ENCODE measurements at places on chromosomes 7 and 10.
A peak's percentile ranks its signal among the peaks of the same experiment; 100 is the strongest.

DNA sequence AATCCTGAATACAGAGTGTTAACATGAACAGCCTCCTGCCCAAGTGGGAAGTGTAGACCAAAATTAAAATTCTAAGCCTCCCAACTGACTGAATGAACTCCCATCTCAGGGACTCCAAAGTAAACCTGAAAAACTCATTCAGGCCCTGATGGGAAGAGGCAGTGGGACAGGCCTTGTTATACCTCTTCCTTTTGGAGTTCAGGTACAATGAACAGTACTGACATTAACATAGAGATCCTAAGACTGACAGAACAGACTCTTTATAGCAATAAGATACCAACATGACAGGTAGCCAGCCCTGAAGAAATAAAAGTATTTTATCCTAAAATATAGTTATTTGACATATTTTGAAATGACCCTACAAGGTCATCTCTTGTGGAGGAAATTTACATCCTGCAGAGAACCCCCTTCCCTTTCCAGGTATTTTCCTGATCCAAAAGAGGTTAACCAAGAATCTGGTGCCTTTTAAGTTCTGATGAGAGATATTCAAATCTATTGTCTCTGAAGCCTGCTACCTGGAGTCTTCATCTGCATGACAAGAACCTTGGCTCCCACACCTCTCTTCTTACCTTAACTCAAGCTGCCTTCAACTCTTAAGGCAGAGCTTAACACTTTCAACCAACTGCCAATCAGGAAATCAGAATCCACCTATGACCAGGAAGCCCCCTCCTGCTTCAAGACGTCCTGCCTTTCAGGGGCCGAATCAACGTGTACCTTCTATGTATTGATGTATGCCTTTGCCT lies 103.3 kb upstream of the PFKP start:
- no peak for DNase-seq

- DNase-seq = no peak
Measured at GRCh38 chr10:12642036-12642435, 292.7 kb downstream of the CAMK1D start.

DNA sequence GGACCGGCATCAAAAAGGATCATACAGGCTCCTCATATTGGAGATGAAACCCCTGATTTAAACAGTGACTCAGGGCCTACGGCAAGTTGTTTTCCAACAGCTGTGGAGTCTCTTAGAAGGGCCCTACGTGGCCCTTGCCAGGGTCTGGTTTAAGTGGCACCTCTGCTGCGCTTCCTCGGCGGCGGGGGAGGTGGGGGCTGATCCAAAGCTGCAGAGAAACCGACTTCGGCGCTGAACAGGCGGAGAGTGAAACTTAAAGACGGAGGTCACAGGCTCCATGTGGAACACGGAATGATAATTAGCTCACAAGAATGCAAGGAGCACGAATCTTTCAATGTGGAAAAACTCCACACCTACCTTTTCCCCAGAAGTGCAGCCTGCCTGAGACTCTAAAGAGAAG lies 477.9 kb downstream of the TCERG1L start:
- no peak for DNase-seq

DNA sequence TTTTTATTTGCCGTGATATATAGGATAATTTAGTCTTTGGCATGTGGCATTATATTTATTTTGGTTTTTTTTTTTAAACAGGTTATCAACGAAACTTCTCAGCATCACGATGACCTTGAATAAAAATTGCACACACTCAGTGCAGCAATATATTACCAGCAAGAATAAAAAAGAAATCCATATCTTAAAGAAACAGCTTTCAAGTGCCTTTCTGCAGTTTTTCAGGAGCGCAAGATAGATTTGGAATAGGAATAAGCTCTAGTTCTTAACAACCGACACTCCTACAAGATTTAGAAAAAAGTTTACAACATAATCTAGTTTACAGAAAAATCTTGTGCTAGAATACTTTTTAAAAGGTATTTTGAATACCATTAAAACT lies 9.1 kb downstream of the VIM start:
- DNase-seq = no peak

DNA sequence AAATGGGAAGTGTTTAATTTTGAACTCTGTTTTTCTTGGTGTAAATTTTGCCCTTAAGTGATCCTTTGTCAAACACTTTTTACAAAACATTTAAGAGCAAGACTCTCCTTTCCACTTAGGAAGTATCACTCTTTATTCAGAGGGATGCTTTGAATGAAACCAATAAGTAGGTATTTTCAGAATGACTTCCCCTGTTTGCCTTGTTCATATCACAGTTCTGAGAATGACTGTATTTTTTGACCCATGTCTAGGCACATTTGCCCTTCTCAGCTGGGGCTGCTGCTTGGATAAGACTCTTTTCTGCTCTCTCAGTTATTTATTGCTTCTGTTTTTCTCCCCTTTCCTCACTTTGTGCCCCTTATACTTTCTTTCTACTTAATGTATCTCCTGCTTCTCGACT lies 98.2 kb downstream of the CCNY start:
- DNase-seq = no peak

GRCh38 chr7:16734148-16734726 lies 19.3 kb upstream of the TSPAN13 start:
- no peak for DNase-seq

GRCh38 chr10:80518807-80519360 lies 18.8 kb upstream of the SH2D4B start:
- DNase-seq = no peak

GRCh38 chr7:107167483-107168232 lies 1.1 kb upstream of the HBP1 start:
- no peak for DNase-seq

DNA sequence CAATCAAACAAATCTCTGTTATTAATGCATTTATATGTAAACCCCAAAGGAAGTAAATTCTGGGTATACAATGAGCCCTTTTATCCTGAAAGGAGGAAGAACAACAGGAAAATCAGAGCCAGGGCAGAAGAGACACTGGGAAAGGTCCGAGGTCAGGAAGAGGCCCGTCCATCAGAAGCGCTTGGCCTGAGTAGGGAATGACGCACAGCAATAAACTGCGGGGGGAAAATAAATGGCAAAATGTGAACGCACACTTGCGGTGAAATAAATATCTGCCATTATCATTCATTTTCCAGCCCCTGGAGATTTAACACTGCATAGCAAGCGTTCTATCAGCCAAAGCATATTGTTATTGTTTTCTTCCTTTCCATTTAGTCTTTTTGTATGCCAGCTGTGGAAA lies 243.4 kb downstream of the COBL start:
- no peak for DNase-seq

DNA sequence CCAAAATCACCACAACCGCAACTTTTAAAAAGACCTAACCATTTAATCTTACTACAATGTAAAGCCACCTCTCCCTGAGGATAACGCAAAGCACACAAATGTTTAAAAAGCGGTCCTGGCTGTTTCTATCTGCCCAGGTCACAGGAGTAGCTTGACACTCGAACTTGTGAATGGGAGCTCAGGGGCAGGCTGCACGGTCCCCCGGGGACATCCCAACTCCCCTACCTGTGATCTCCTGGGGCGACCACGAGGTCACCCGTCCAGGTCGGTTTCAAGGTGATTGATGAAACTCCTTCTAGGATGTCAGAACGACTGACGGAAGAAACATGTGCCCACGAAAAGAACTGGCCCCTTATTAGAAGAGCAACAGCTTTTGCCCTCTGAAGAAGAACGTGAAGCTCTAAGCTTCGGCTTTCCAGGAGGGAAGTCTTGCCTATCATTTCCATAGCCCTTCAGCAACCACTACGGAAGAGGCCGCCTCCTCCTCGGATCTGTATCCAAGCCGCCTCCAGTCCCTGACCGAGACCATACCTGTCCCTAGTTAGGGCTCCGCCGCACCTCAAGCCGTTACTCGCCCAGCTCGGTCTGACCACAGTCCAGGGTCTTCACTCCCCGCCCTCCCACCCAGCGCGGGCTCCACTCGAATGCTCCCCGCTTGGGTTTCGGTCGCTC lies 459 bp downstream of the CYCS start:
- DNase-seq = peak; percentile 76

- no peak for DNase-seq
Measured at GRCh38 chr7:7959979-7960670, 8.5 kb upstream of the GLCCI1 start.

DNA sequence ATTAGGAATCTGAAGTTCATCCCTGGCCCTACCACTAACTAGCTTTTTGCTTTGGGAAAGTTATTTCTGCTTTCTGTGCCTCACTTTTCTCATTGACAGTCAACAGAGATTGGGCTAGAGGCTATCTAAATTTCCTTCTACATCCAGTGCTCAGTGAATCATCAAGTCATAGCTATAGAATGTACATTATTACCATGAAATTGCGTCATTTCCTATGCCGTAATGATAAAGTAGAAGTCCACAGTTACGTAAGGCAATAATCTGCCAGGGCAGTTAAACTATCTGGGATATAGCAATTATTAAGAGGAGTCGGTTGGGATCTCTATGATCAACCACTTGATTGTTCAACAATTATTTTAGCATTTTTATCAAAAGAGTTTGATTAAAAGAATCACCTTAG lies 64.4 kb downstream of the ITGB8 start:
- no peak for DNase-seq

GRCh38 chr10:24952143-24952706 lies at the start of gene PRTFDC1:
PRTFDC1 (minus strand) TSS chr10:24952606; CDS start chr10:24952575, 31 bp downstream.
- no peak for DNase-seq

GRCh38 chr7:149873970-149874643 lies 338 bp downstream of the ATP6V0E2 start:
- DNase-seq = no peak

GRCh38 chr10:85888004-85888403 lies 478.6 kb downstream of the GRID1 start:
- DNase-seq = no peak

DNA sequence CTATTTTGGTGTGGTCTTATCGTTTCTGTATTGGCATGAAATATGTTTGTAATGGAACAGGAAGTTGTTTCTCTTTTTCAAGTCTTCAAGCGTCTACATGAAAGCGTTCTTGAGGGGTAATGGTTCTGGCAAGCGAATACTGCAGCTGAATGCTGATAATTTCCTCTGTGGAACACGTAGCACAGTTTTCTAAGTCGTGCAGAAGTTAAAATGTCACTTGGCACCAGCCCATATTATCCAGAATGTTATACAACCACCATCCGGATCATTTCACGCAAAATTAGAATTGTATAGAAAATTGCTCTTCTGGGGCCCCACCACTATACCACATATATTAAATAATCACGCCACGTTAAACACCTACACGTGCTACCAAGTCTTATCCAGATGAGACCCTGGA lies 354.3 kb downstream of the CALN1 start:
- DNase-seq = no peak

GRCh38 chr10:70186571-70186970 lies 16.3 kb upstream of the SAR1A start:
- no peak for DNase-seq

DNA sequence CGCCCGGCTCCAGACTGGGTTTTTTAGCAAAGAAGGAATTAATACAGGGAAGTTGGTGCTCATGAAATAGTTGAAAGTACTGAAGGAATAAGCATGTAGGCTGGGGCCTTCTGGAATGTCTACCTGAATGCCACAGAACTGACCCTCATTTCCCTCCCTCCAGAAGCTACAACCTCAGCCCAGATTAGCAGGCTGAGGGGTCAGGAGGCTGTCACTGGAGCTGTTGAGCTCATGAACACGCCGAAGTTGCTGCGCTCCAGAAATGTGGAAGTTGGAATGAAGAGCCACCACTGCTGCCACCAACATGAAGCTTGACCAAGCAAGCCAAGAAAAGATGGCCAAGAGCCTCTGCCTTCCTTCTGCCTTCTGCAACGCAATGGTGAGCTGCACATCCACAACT lies 52.2 kb upstream of the KMT2E start:
- no peak for DNase-seq

GRCh38 chr10:98261436-98262277 lies 6.3 kb downstream of the LOXL4 start:
- peak; percentile 82 for DNase-seq

- no peak for DNase-seq
Measured at GRCh38 chr10:34885898-34886297, 70.8 kb upstream of the PARD3 start.

DNA sequence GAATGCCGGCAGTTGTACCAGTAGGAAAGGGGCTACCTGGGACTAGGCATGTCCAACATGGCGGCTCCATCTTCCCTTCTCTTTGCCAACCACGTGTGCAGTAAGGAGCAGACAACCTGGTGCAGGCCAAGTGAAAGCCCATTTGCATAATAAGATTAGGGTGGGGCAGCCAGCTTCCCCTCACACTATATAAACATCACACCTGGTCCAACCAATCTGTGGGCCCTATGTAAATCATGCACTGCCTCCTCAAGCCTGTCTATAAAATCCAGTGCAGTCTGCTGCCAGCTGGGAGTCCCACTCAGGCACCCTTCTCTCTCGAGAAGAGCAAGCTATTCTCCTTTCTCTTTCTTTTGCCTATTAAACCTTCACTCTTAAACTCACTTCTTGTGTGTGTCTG lies 429.3 kb downstream of the CALN1 start:
- DNase-seq = peak; percentile 42

- peak; percentile 90 for DNase-seq
Measured at GRCh38 chr10:11986593-11987216, 55.9 kb downstream of the UPF2 start.

- no peak for DNase-seq
Measured at GRCh38 chr10:125064681-125065492, 95.5 kb downstream of the CTBP2 start.

- no peak for DNase-seq
Measured at GRCh38 chr10:2891770-2892124, 175.6 kb upstream of the PFKP start.

GRCh38 chr10:125149036-125149679 lies 11.2 kb downstream of the CTBP2 start:
- DNase-seq = no peak

DNA sequence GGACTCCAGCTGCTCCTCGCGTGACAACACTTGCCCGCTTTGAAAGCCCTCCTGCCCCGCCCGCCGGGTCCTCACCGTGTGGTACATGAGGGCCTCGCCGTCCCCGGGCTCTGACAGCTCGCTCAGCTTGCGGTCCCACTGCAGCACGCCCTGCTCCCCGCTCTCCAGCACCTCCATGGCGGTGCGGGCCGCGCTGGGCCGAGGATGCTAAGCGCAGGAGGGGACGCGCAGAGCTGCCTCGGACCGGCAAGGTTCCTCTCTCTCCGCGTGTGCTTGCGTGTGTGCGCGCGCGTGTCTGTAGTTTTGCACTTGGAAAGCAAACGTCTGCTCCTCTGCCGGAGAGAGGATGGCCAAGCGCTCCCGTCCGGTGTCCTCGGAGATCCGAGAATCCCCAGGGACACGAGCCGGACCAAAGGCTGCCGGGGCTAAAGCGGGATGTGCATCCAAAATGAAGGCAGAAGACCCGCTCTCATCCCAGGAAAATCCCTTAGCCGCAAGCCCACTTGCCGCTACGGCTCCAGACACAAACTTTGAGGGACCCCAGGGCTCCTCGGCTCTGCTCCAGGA lies at the start of gene CREB3L2:
CREB3L2 (minus strand) TSS at position 558 of the 567 bp plus-strand sequence; CDS start at position 177, 381 bp downstream.
- DNase-seq = peak; percentile 88

GRCh38 chr10:116526219-116526618 lies 19.5 kb upstream of the PNLIP start:
- no peak for DNase-seq

DNA sequence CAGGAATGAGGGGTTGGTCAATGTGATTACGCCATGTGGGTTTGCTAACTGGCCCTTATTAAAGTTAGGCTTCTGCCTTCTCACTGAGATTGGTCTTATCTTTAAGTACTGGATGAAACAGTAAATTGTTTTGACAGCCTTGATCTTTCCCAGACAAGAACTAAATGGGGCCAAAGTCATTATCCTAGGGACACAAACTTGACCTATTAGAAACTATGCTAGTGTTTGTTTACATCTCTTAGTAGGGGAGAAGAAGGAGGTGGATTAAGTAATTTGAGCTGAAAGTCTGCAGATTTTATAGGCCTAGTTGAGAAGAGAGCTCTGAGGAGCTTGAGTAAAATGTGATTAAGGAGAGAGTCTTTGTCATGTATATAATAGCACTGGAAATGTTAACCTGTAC lies 386.9 kb downstream of the HTR7 start:
- DNase-seq = no peak

GRCh38 chr7:10707519-10707918 lies 266.2 kb upstream of the PHF14 start:
- no peak for DNase-seq

All from osteocyte (in vitro differentiated cells).